Activated T-helper 17 cell treated with anti-CD3 and anti-CD28 coated beads, Interleukin-2, amount 50 U/mL, for 72 hours (primary cell): ENCODE measurements at places on chromosomes 2 and 18.
A peak's percentile ranks its signal among the peaks of the same experiment; 100 is the strongest.

DNA sequence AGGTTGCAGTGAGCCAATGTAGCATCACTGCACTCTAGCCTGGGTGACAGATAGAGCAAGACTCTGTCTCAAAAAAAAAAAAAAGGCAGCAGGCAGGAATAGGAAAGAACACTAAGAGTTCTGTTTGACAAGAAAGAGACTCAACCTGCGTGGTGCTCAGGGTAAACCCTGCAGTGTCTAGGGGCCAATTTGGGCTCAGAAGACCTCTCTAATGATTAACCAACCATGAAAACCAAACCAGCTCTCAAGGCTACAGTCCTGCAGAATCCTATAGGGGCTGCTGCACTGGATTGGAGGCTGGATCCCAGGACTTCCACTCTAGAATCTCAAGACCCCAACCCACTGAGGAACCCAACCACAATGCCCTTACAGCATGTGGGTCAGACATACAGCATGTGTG is 2.4 kb downstream of the TRABD2A start:
- ATAC-seq, result no peak

- ATAC-seq, result no peak
Measured at GRCh38 chr2:17822445-17823117, 6.3 kb downstream of the MSGN1 start.

- ATAC-seq, result peak; percentile 71
Measured at GRCh38 chr2:203718087-203718486, 11.6 kb downstream of the CD28 start.

DNA sequence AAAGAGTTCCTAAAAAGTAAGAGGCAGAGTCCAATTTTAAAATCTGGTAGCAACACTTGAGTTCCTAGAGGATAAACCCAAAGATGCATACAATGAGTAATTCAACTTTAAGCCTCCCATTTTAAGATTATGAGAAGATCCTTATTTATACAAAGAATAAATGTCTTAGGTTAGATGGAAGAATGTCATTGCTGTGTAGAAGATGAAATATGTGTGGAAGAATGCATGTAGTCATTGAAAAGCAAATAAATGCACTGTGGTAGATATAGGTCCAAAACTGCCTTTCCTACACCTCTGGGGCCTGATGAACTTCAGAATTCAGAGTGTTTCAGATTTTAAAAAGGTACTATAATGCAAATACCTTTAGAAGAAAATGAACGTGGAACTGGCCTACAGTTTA is 58.7 kb upstream of the LRP1B start:
- ATAC-seq, result no peak

GRCh38 chr2:51718881-51719280 is 686.9 kb upstream of the NRXN1 start:
- no peak for ATAC-seq

- no peak for ATAC-seq
Measured at GRCh38 chr2:118464546-118465265, 376.4 kb downstream of the INSIG2 start.

GRCh38 chr2:17148407-17149145 is 369.7 kb downstream of the RAD51AP2 start:
- no peak for ATAC-seq

DNA sequence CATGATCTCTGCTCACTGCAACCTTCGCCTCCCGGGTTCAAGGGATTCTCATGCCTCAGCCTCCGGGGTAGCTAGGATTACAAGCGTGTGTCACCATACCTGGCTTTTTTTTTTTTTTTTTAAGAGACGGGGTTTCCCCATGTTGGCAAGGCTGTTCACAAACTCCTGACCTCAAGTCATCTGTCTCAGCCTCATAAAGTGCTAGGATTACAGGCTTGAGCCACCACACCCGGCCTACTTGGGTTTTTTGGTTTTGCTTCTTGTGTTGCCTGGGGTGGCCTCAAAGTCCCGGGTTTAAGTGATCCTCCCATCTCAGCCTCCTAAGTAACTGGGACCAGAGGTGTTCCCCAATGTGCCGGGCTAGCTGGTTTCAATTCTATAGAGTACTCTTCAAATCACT is 64.6 kb downstream of the NAPG start:
- peak; percentile 16 for ATAC-seq

DNA sequence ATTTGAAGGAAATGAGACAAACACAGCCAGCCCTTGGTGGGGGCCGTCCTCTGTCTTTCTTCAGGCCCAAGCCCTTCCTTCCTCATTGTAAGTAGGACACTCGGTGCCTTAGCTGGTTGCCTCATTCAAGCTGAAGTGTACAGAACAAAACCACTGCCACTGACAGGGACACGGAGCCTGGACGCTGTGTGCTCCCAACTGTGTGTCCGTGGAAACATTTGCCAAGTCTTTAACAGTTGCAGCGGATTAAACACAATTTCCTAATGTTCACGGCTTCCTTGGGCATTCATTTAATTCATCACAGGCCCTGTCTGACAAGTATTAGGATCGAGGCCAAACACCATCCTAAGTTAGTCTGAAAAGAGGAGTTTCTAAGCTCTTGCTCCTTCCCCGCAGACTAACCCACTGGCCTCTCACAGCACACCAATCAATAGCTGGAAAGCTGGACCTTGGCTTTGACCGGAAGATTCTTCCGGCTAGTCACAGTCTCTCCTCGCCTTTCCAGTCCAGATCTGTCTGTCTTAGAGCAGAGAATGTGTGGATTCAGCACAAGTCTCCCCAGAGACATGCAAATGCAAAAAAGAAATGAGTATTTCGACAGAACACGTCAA is 68.7 kb upstream of the ACSL3 start:
- ATAC-seq, result no peak

DNA sequence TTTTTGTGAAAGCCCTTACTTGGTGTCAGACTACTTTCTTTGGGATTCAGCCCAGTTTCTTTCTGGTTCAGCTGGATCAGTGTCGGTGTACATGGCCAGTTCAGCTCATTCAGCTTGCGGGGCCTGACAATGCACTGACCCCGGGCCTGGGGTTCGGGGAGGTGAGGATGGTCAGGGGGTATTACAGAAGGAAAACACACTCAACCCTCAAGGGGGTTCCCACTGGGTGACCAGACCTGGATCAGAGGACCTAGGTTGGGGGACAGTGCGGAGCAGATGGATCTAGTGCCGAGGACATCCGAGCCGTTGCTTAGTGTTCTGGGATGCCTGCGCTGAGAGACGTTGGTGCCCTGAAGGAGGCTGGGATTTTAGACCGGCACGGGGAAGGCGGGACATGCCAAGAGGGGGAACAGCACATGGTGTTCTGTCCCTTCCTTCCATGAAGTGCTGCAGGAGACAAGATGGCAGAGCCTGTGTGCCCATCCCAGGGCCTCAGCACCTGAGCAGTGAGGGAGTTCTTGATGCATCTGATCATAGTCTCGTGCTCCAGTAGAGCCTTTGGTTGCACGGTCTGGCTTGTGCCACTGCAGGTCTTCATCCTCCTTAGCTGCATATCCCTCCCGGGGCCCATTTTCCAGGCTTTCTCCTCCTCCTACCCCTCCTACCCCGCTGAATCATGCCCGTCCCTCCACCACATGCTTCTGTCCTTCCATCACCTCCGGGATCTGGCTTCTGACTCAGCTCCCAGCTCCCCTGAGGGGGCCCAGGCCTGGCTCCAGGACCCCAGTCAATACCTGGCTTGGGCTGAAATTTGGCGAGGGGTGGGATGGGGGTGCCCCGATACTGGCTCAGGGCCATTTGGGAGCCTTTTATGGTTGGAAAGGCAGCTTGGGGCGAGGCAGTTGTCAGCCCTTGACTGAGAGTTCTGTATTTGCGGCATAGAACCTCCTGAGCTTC is 18.0 kb downstream of the SPEG start:
- no peak for ATAC-seq

- ATAC-seq, result no peak
Measured at GRCh38 chr2:79984476-79984875, 320.1 kb downstream of the LRRTM1 start.

DNA sequence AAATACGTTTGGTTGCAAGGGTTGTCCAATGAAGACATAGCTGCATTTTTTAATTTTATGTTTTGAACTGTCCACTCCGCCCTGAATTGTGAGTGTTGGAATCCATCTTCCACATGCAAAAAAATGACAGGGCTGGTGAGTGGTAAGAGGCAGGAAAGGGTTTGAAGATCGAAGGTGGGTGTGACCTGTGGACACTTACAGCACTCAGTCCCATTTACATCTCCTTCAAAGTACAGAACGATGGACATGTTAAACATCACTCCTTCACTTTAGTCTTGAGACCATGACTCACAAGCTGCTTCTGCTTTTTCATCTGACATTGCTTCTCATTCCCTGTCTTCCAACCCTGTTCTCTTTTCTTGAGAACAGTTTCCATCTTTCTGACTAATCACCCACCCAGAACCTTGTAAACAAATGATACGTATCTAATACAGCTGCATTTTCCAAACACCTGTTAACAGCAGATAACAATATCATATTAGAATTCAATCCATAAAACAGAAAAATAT is 179.3 kb downstream of the ZNF516 start:
- ATAC-seq, result no peak

- ATAC-seq, result no peak
Measured at GRCh38 chr2:29025711-29026110, 44.6 kb downstream of the TOGARAM2 start.

DNA sequence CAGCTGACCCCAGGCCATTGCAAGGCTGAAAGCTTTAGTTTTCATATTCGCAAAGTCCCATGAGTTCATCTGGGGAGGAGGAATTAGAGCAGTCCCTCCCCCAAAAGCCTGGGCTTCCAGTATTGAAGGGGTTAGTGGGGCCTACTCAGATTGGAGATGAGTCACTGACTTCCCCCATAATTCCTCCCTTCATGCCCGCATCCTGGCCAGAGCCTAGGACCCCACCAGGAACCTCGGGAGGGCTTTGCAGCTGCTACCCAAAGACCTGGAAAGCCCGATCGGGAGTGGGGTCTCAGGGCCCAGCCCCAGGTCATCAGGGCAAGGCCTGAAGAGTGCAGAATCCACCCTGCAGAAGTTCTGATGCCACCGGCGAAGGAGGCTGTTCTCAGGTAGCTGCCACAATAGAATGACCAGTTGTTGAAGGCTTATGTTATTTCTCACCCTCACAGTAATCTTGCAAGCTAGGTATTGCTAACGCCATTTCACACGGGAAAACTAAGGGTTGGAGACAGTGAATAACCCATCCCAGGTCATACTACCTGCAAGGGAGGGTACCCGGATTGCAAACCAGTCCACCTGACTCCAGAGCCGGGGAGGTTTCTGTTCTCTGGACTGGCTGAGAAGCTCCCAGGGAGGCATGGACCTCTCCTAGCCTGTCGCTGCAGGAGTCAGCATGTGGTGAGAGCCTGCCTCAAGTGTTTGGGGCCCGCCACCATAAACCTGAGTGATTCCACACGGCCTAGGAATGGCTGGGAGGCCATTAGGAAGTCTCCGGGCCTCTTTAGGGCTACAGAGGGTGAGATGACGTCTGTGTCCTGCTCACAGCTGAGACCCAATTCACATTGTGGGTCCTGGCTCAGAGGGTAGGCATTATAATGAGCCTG is 5.8 kb upstream of the ARID5A start:
- ATAC-seq, result peak; percentile 6

DNA sequence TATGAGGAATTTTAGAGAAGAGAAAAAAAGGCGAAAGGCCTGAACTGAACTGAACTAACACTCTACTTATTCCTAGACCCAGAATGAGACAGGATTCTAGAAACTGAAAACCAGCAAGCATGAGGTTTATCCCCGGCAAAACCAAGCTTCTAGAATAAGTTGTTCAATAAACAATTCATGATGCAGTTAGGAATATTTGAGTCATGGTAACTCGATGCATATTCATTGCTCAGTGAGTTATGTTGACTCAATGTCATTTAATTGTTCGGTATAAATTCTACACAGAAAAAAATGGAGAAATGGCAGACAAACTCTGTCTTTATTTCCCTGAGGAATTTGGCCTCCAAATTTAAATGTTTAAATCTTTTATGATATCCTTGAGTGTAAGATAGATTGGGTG is 321.5 kb downstream of the SATB2 start:
- ATAC-seq, result no peak

GRCh38 chr2:222909286-222909685 is 48.5 kb downstream of the ACSL3 start:
- no peak for ATAC-seq

DNA sequence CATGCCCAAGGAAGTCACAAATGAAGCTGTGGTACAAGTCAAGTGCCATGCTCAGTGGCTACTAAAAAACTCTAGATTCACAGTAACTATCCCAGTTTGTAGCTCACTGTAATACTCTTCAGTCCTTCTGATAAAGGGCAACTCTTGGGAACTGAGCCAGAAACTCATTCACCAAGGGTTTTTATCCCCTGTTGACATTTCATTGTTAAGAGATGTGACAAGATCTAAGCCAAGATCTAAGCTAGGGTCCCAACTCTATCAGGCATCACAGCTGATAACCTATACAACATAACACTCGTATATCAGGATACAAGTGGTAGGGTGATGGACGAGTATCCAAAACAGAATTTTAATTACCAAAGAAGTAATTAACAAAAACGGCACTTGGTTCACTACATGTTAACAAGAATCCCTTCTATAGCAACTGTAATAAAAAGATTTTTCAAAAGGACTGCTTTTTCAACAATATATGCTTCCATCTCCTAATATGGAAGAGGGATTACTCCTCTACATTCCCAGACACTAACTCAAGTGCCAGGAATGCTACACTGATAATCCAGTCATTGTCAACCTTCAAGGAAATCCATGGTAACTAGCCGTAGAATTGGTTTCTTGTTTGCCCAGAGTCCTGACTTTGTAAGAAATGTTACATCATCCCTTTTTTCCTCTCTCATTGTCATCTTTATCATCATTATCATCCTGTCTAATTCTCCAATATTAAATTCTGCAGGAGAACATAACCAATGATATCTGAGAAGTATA is 111.7 kb downstream of the CDH2 start:
- ATAC-seq, result no peak

DNA sequence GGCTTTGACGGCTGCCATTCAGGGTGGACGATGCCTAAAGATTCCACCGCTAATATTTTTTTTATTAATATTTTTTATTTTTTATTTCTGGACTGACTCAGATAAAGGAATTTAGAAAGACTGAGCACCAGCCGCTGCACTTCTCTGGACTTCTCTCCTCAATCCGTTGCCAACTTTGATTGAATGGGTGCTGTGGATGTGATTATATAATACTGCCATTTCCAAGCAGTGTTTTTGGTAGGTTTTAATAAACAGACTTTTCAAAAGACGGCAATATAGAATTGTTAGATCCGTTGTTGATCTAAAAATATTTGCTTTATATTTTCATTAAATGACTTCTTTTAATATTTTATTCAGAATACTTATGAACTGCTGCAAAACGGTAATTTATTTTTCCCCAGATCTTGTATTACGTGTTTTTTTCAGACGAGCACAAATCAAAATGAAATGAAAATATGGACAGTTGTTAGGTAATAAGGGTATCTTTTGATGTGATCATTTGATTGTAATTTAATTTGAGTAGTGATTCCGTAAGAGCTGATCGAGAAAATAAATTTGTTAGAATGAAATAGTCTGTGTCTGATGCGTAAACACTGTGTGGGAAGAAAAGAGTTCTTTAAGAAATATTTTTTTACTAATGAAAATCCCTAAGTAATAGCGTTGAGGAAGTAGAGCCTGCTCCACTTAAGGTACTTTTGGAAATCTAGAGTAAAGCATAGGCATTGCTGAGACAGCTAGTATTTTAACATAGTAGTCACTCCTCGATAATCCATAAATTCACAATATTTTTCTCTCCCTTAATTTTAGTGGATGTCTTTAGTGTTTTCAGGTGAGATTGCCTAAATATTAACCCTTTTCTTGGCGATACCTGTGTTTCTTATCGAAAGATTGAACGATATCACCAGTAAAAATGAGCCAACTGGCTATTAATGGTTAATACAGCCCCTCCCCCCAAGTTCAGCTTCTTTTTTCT is 4.4 kb downstream of the POU3F3 start:
- no peak for ATAC-seq

- ATAC-seq, result no peak
Measured at GRCh38 chr2:696463-696862, 19.3 kb upstream of the TMEM18 start.
